ENCODE measurements at places on chromosomes 6 and 20.

DNA sequence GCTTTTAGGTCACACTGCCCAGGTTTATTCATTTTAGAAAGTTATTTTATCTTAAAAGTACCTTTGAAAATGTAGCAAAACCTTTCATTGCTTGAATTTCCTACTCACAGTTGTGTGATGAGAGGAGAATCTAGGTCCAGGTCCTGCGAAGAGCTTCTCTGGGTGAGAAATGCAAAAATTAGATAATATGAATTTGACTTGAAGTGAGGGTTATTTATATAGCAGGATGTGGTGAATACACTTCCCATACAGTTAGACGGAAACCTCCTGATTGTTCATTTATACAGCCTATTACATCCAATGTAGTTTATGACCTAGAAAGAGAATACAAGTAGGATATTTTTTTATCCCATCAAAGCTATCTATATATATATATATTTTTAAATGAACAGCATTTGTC, 30.5 kb downstream of the CDKAL1 start:
- DNase-seq = no peak

DNA sequence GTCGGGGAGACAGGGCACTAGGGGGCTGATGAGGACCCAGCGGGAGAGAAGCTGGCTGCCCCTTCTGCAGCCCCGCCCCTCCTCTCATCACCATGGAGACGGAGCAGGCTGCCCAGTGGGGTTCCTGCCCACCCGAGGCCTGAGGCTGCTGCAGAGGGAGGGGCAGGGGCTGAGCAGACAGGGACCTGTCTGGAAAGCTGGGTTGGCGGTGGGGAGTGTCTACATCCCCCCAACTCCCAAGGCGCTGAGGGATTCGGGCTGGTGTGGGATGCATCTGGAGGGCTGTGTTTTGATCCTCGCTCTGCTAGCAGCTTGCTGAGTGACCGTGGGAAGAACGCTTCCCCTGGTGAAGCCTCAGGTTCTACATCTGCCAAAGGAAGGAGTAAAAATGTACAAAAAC, 1.2 kb upstream of the BPI start:
- no peak for DNase-seq

DNA sequence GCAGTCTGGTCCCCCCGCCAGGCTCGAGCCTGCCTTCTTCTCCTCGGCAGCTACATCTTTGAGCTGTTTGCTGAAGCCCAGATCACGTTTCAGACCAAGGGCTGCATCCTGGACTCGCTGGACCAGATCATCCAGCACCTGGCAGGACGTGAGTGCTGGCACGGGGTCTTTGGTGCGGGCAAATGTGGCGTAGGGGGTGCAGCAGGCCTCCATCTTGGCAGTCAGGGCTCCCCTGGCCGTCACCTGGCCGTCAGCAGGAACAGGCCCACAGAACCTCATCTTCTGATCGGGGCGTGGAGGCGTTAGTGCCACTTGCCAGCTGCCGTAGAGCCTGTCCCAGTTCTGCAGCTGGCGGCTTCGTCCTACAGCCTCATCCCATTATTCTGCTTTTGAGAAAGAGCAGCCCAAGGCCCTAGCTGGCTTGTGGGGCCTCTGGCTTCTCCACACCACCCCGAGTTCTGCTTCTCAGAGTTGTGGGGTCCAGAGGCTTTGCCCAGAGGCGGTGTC, 16.6 kb upstream of the TNFRSF6B start:
- DNase-seq = no peak

DNA sequence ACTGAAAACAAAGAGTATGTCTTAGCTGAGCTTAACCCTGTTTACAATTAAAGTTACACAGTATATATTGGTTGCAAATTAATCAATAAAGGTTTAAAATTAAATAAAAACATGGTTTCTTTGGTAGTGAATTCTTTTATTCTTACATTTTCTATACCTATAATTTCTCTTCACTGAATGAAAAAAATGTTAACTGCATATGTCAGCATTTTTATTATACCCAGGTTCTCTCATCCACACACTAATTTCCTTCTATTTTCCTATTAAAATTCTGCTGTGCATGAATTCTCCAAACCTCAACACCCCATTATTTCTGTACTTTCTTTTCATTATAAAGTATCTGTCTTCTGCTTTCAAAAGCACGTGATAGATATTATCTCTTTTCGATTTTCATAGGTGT, 91.9 kb downstream of the TBC1D32 start:
- no peak for DNase-seq

- DNase-seq = no peak
Observed at GRCh38 chr20:22560817-22561216, 23.6 kb downstream of the FOXA2 start.

DNA sequence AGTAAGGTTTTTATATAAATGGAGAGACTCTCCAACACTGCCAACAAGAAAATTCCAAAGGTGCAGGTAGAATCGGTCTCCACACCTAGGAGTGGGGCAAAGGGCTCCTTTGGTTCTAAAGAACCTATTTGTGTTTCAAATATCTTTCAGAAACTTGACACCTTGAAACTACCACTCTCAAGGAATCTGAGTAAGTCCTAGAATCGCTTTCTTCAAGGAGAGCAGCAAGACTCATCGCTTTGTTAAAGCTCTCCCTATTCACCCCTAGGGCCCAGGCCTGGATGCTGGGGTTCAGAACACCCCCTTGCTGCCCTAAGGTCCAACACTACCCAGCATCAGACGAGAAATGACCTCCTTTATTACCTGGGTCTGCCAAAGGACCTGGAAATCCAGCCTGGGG, 2.0 kb downstream of the CLIC5 start:
- no peak for DNase-seq

DNA sequence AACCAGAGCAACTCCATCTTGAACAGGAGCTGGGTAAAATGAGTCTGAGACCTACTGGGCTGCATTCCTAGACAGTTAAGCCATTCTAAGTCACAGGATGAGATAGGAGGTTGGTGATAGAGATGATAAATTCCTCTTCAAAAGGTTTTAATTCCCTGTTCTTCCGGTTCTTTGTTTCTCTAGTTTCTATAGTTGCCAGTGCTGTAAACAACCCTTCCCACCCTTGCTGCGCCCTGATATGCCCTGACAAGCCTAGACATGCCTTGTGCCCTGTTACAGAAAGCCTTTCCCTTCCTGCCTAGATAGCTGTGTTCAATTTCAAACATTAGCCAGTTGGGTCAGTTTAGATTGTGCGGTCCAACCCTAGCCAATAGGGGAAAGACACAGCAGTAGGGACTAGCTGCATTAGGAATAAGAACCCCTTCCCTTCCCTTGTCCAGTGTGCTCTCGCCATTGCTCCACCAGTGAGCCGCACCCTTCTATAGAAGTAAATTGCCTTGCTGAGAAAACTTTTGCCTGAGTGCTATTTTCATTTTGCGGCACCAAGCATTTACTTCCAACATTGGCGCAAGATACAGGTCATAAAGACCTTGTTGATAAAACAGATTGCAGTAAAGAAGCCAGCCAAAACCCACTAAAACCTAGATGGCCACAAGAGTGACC, 52.5 kb upstream of the CCN2 start:
- DNase-seq = no peak

DNA sequence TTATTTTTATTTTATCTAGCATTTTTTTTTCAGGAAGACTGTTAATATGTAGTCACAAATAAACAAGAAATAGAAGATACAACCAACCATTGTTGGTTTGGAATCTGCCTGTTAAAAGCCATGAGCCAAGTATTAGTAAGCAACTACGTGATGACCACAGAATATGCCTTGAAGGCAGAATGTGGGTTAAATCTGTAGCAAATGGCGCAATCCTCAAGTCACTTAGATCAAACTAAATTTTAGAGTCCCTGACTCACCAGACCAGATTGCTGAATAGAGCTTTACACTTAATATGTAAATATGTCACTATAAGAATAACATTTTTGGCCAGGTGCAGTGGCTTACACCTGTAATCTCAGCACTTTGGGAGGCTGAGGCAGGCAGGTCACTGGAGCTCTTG, 800.1 kb upstream of the CITED2 start:
- no peak for DNase-seq

DNA sequence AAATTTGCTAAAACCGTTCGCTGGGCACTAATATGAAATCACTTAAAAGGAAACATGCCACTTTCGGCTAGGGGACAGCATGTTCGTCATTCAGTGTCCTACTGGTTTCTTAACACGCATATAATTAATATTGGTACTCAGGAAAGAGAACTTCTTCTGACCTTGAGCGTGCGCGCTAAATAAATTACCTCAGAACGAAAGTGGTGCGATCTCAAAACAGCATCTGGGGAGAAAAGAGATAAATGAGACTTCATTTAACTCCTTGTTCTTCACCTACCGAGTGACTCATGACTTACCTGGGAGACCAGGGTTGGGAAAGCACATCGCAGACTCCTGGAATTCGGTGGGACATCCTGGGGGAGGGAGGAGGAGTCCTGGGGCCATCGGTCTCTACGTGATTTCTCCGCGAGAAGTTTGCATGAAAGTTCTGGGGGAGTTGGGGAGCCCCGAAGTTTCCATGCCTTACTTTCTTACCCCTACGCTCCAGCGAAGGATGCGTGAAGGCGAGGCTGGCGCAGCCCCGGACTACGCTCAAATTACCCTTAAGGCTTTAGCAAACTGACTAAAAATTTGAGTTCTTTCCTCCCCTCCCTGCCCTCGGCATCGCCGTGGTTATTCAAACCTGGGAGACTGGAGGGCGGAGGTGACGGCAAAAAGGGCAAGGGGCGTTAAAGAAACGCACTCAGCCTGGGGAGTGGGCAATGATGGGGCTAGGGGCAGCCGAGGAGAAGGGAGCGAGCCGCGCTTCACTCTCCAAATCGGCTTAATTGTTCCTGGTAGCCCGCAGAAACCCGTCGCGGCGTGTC, 1.1 kb upstream of the BEND6 start:
- no peak for DNase-seq

DNA sequence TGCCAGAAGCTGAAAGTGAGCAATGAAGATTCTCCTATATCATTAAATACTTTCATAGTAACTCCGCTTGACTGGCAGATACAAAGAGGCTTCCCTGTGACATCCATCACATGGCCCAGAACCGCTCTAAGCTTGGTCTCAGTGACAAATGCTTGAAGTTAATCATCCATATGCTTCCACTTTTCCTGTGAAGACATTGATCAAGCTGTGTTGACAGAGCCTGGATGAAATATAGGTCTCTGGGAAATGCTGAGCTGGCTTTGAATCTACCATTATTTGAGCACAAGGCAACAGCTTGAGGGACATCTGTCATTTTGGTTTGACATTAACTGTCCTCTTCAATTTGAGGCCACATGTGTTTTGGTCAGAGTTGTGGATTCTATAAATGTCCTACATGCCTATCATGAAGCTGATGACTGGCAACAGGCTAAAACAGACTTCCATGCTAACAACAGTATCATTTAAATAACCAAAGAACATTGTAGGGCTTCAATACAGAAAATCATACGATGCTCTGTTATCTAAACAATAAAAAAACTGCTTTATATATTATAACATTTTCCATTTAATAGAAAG, 402.2 kb upstream of the IRAK1BP1 start:
- DNase-seq = no peak

DNA sequence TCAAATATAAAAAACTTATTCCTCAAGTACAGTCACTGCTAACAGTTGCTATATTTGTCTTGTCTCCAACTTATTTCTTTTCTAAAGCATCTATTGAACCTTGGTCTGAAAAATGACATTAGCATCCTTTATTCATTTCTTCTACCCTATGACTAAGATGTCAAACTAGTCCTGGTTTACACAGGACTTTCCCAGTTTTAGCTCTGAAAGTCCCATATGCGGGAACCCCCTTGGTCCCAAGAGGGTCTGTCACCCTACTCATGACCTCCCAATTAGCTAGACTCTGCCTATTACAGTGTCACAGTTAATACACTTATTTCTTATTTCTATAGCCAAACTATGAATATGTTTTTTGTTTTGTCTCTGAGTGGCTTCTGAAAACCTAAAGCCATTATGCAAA, 37.1 kb downstream of the PLEKHG1 start:
- no peak for DNase-seq

GRCh38 chr6:113073611-113074191, 726.6 kb downstream of the RFPL4B start:
- no peak for DNase-seq

- peak; percentile 10 for DNase-seq
Observed at GRCh38 chr6:47420394-47421371, 56.9 kb upstream of the CD2AP start.

- DNase-seq = no peak
Observed at GRCh38 chr6:30712441-30712945, 4.6 kb downstream of the MDC1 start.

- no peak for DNase-seq
Observed at GRCh38 chr6:13488896-13489237, 1.5 kb upstream of the GFOD1 start.

GRCh38 chr6:41269166-41269565, 17.3 kb downstream of the TREM1 start:
- no peak for DNase-seq

DNA sequence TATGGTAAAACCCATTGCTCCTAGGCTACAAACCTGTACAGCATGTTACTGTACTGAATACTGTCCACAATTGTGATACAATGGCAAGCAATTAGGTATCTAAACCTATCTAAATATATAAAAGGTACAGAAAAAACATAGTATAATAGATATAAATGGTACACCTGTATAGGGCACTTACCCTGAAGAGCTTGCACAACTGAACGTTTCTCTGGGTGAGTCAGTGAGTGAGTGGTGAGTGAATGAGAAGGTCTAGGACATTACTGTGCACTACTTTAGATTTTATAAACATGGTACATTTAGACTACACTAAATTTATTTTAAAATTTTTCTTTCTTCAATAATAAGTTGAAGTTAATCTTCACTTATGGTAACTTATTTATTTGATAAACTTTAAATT, 119.9 kb upstream of the CEP85L start:
- DNase-seq = no peak

- no peak for DNase-seq
Observed at GRCh38 chr6:14848019-14848418, 397.9 kb upstream of the JARID2 start.

GRCh38 chr6:15449011-15449410, 203.1 kb downstream of the JARID2 start:
- DNase-seq = no peak

- no peak for DNase-seq
Observed at GRCh38 chr6:129875610-129876520, 14.8 kb upstream of the TMEM244 start.

- no peak for DNase-seq
Observed at GRCh38 chr6:70709826-70710225, 42.1 kb downstream of the SMAP1 start.

DNA sequence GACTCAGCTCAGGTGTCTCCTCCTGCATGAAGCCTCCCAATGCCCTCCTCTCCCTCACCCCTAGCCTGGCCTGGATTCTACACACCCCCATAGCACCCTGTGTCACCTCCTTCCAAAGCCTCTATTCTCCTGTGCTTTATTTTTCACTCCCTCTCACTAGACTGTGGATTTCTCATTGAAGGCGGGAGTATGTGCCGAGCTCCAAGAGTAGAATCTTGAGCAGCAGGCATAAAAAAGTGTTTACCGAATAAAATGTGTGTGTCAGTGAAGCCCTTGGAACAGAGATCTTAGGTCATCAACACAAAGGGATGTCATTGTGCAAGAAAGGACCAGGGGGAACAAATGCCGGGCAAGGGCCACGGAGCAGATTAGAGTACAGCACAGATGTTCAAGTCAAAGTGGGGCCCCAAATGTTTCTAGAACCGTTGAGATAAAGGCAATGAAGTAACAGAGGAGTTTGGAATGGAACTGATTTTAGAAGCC, 106.1 kb upstream of the TMEM170B start:
- no peak for DNase-seq

All from glomerular endothelial cell (primary cell).